ENCODE measurements at places on chromosomes 1 and 21.

GRCh38 chr21:43600642-43601402, 58.5 kb downstream of the HSF2BP start:
- no peaks in the 10 kb centered on the region for H3K27me3 ChIP-seq
- H3K4me3 ChIP-seq = no peak overlapping the region
- no peak for DNase-seq
- H3K27ac ChIP-seq = no peak overlapping the region

- H3K4me1 ChIP-seq = no peaks in the 10 kb centered on the region
- H3K4me3 ChIP-seq = no peak overlapping the region
- H3K36me3 ChIP-seq = no peaks in the 10 kb centered on the region
- H3K27me3 ChIP-seq = no peaks in the 10 kb centered on the region
- no peak overlapping the region for H3K27ac ChIP-seq
Observed at GRCh38 chr1:226953175-226953800, 13.2 kb downstream of the COQ8A start.

GRCh38 chr1:9164919-9165318, 36.0 kb upstream of the GPR157 start:
- H3K4me3 ChIP-seq = no peak overlapping the region
- peaks cover 12% of the 10 kb centered on the region for H3K4me1 ChIP-seq
- H3K27me3 ChIP-seq = no peaks in the 10 kb centered on the region
- DNase-seq = no peak
- no peak overlapping the region for H3K27ac ChIP-seq

GRCh38 chr21:44426663-44427191, 28.6 kb upstream of the LRRC3 start:
- no peaks in the 10 kb centered on the region for H3K27me3 ChIP-seq
- H3K4me3 ChIP-seq = no peak overlapping the region
- DNase-seq = no peak
- H3K27ac ChIP-seq = no peak overlapping the region

GRCh38 chr1:184975208-184975870, 1.0 kb upstream of the NIBAN1 start:
- no peak overlapping the region for H3K27ac ChIP-seq
- no peak for DNase-seq
- no peak overlapping the region for H3K4me3 ChIP-seq
- H3K36me3 ChIP-seq = no peaks in the 10 kb centered on the region

GRCh38 chr1:203516184-203516583, 22.2 kb downstream of the OPTC start:
- no peak overlapping the region for H3K4me3 ChIP-seq
- H3K4me1 ChIP-seq = peaks cover 35% of the 10 kb centered on the region
- no peaks in the 10 kb centered on the region for H3K27me3 ChIP-seq
- no peak for DNase-seq
- H3K27ac ChIP-seq = no peak overlapping the region

GRCh38 chr21:42147386-42148020, 71.4 kb upstream of the ABCG1 start:
- no peak for DNase-seq
- H3K27ac ChIP-seq = no peak overlapping the region
- H3K4me3 ChIP-seq = no peak overlapping the region

DNA sequence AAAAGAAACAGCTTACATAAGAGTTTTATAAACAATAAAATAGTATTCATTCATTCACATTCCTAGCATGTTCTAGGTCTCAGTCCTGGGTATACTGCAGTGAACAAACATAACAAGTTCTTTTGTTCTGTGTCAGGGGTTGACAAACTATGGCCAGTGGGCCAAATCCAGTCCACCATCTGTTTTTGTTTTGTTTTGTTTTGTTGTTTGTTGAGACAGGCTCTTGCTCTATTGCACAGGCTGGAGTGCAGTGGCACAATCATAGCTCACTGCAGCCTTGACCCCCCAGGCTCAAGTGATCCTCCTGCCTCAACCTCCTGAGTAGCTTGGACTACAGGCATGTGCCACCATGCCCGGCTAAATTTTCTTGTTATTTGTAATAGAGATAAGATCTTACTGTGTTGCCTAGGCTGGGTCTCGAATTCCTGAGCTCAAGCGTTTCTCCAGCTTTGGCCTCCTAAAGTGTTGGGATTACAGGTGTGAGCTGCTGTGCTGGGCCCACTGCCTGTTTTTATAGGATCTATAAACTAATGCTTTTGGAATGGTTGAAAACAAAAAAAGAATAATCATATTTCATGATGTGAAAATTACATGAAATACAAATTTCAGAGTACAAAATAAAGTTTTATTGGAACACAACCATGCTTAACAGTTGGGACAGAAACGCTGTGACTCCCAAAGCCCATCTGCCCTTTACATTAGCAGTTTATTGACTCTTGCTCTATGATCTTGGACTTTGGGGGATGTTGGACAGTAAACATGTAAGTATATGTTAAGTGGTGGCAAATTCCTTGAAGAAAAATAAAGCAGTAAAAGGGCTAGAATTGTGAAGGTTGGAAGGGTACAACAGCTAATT, 17.9 kb downstream of the CAPZA1 start:
- no peak overlapping the region for H3K4me3 ChIP-seq
- no peak for DNase-seq
- no peaks in the 10 kb centered on the region for H3K27me3 ChIP-seq
- no peaks in the 10 kb centered on the region for H3K4me1 ChIP-seq

- no peak for DNase-seq
- no peak overlapping the region for H3K27ac ChIP-seq
- no peaks in the 10 kb centered on the region for H3K27me3 ChIP-seq
Observed at GRCh38 chr1:217019475-217019874, 296.2 kb upstream of the ESRRG start.

- peaks cover 9% of the 10 kb centered on the region for H3K4me1 ChIP-seq
- no peak overlapping the region for H3K27ac ChIP-seq
- no peaks in the 10 kb centered on the region for H3K27me3 ChIP-seq
- no peak overlapping the region for H3K4me3 ChIP-seq
Observed at GRCh38 chr21:42459546-42460215, 36.3 kb downstream of the RSPH1 start.

DNA sequence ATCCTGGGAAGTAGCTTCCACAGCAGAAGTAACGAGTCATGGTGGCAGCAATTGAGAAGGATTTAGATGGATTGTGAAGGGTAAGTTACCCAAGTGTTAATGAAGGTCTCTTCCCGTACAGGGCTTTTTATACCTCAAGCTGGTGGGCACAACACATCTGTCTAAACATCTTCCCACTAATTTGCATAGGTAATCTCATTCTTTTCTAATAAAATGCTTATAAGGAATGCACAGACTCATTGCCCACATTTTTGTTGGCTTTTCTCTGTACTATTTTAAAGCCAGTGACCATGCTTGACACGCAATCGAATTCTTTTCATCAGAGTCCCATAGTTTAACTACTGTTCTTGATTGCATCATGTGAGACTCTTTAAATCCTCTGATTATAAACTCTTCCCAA, at the start of gene KRTAP7-1:
Gene KRTAP7-1, minus strand, starts transcription at position 101 of the 400 bp plus-strand sequence. Its CDS starts 61 bp downstream, at position 40.
- no peak within 1 kb of the TSS for H3K4me3 ChIP-seq
- H3K27ac ChIP-seq = no peak within 1 kb of the TSS
- no peak for DNase-seq
- no peaks in the 10 kb centered on the region for H3K27me3 ChIP-seq
- no peaks in the 10 kb centered on the region for H3K36me3 ChIP-seq

DNA sequence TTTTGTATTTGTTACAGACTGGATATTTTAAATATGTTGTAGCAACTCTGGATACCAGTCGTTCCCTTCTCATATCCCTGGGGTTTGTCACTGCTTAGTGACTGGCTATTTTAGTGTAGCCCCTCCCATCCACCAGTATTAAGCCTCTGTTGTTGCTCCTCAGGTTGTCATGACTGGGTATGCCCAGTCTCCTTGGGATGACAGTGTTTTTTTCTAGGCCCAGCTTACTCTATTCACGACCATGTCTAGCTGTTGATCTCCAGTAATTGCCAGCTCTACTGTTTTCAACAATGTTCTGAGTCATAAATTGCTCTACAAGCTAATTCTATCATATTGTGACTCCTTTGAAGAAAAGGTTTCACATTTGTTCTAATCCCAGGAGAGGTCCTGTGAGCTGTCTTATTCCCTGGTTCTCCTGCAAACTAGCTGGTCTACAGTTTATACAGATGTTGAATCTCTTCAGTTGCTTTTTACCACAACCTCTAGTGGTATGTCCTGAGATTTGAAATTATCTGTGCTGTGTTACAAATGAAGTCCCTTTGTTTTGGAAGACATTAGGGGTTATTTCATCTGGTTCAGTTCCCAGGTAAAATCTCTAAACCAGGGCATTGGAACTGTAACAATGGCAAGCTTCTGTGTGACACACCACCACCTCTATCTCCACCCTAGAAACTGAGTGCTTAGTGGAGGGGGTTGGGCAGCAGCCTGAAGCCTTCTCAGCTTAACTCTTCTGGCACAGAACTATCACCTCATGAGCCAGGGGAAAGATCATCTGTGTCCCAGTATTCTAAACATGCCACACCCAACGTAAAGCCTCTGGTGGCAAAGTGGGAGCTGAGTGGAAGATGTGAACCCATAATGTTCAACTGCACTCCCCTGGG, 124.6 kb downstream of the TRIM33 start:
- H3K27me3 ChIP-seq = no peaks in the 10 kb centered on the region
- H3K36me3 ChIP-seq = no peaks in the 10 kb centered on the region
- no peak overlapping the region for H3K27ac ChIP-seq
- no peak for DNase-seq
- peaks cover 7% of the 10 kb centered on the region for H3K4me1 ChIP-seq

- H3K27me3 ChIP-seq = no peaks in the 10 kb centered on the region
- peaks cover 16% of the 10 kb centered on the region for H3K4me1 ChIP-seq
- H3K27ac ChIP-seq = no peak overlapping the region
- H3K4me3 ChIP-seq = no peak overlapping the region
Observed at GRCh38 chr1:93605026-93605568, 76.5 kb downstream of the BCAR3 start.

GRCh38 chr1:169003864-169004516, 102.5 kb upstream of the ATP1B1 start:
- H3K27ac ChIP-seq = no peak overlapping the region
- no peaks in the 10 kb centered on the region for H3K36me3 ChIP-seq
- no peaks in the 10 kb centered on the region for H3K4me1 ChIP-seq
- no peak for DNase-seq
- no peak overlapping the region for H3K4me3 ChIP-seq

DNA sequence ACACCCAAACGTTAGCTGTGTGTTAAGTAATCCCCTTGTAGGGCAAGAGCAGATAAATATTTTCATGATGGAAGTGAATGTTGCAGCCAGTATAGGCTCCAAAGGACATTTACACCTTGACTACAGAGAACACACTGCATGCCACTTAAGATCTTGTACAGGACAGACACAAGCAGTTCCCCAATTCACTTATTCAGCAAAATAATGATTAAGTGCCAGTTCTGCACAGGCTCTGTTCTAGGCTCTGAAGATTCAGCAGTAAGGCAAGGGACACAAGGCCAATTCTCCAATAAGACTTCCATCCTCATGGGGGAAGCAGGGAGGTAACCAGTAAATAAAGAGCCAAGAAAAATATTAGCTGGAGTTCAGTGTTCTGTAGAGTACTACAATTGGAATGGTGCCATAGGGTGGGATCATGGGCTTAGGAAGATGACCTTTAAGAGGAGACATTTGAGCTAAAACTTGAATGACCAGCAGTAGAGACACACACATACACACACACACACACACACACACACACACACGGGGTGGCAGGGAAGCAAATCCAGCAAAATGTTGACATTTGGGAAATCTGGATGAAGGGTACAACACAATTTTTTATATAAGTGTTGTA, 199.9 kb upstream of the JUN start:
- no peak overlapping the region for H3K4me3 ChIP-seq
- peaks cover 57% of the 10 kb centered on the region for H3K27me3 ChIP-seq
- no peaks in the 10 kb centered on the region for H3K36me3 ChIP-seq
- peaks cover 7% of the 10 kb centered on the region for H3K4me1 ChIP-seq

- no peaks in the 10 kb centered on the region for H3K27me3 ChIP-seq
- peaks cover 18% of the 10 kb centered on the region for H3K4me1 ChIP-seq
- no peak for DNase-seq
- no peak overlapping the region for H3K4me3 ChIP-seq
Observed at GRCh38 chr1:180945151-180945550, 32.5 kb downstream of the KIAA1614 start.

GRCh38 chr1:6280761-6281451, 20.0 kb upstream of the GPR153 start:
- no peak overlapping the region for H3K4me3 ChIP-seq
- DNase-seq = peak; percentile 76
- no peak overlapping the region for H3K27ac ChIP-seq
- H3K36me3 ChIP-seq = no peaks in the 10 kb centered on the region

- H3K27me3 ChIP-seq = peaks cover 40% of the 10 kb centered on the region
- DNase-seq = no peak
Observed at GRCh38 chr1:1594602-1595260, 5.2 kb downstream of the FNDC10 start.

GRCh38 chr1:62090016-62090415, 104.6 kb upstream of the L1TD1 start:
- H3K27me3 ChIP-seq = no peaks in the 10 kb centered on the region
- H3K27ac ChIP-seq = no peak overlapping the region
- H3K36me3 ChIP-seq = no peaks in the 10 kb centered on the region
- H3K4me3 ChIP-seq = no peak overlapping the region

GRCh38 chr1:91790392-91790791, 95.6 kb downstream of the TGFBR3 start:
- no peak overlapping the region for H3K4me3 ChIP-seq
- no peaks in the 10 kb centered on the region for H3K27me3 ChIP-seq
- H3K27ac ChIP-seq = no peak overlapping the region
- H3K4me1 ChIP-seq = peaks cover 41% of the 10 kb centered on the region
- H3K36me3 ChIP-seq = no peaks in the 10 kb centered on the region
- DNase-seq = no peak

GRCh38 chr21:42309753-42310213, 5.4 kb downstream of the TFF3 start:
- H3K27me3 ChIP-seq = peaks cover 6% of the 10 kb centered on the region
- H3K4me1 ChIP-seq = peaks cover 20% of the 10 kb centered on the region
- no peaks in the 10 kb centered on the region for H3K36me3 ChIP-seq
- H3K4me3 ChIP-seq = peak overlapping the region; percentile 47
- no peak overlapping the region for H3K27ac ChIP-seq

DNA sequence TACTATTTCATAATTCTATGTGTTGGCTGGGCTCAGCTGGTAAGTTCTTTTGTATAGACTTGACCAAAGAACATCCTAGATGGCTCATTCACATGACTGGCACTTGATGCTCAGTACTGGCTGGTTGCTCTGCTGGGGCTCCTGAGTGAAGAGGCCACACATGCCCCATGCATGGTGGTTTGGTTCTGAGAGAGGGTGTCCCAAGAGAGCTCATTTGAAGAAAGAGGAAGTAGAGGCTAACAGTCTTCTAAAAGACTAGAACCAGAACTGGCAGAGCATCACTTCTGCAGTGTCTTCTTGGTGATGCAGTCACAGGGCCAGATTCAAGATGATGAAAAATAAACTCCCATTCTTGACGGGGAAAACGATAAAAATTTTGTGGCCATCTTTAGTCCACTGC, 5.2 kb upstream of the BACH1 start:
- no peaks in the 10 kb centered on the region for H3K4me1 ChIP-seq
- H3K4me3 ChIP-seq = no peak overlapping the region
- no peak for DNase-seq
- no peaks in the 10 kb centered on the region for H3K36me3 ChIP-seq

- no peaks in the 10 kb centered on the region for H3K4me1 ChIP-seq
- no peaks in the 10 kb centered on the region for H3K36me3 ChIP-seq
- H3K27me3 ChIP-seq = no peaks in the 10 kb centered on the region
- H3K4me3 ChIP-seq = no peak overlapping the region
Observed at GRCh38 chr21:41634211-41634694, 126.3 kb upstream of the TMPRSS2 start.

Data from neural progenitor cell (in vitro differentiated cells).